ENCODE measurements at places on chromosomes 5 and 9.

DNA sequence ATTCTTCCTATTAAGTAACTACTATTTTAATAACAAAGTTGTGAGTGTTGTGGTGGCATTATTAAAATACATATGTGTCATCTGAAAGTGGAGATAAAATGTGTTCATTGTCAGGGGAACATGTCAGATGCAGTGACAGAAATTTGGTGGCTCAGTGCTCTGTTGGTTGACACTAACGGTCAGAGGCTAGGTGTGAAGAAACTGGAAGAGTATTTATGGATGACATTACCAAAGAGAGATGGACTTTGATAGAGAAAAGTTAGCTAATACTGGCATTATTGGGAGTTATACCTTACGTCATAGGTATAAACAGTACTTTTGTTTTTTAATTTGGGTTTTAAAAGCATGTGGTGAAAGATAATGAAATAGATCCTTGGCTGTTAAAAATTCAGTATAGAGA, 33.7 kb downstream of the PAM start:
- DNase-seq = no peak

DNA sequence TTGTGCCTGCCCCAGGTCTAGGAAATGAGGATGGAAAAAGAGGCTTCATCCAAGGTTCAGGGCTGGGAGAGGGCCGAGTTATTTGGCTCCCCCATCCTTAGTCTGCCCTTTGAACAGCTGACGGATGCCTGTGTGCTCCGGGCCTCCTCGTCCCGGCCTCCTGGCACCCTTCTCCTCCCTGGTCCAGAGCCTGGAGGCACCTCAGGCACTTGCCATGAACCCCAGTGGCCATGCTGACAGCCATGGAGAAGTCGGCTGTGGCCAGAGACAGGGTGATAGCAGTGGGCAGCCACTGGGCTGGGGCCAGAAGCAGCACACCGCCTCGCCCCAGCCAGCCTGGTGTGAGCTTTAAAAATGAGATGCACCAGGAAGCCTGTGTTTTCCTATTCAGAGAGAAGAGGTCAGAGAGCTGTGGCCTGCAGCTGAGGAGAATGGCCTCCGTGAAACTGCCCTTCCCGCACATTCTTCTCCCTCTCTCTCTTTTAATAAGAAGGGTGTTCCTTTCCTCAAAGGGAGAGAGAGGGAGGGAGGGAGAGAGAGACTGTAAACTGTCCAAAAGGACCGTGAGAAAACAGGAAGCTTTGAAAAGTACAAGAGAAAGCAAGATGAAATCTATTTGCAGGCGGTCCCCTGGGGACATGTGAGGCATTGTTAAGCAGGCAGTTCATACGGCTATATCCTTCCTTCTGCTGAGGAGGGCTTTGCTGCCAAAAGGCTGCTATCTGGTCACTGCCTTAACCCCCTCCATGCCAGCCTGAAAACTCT, 55.3 kb downstream of the ZNF366 start:
- peak; percentile 81 for DNase-seq

GRCh38 chr9:121582641-121583040, 68.8 kb upstream of the DAB2IP start:
- DNase-seq = no peak

GRCh38 chr9:83240671-83241070, 177.7 kb upstream of the RASEF start:
- no peak for DNase-seq

GRCh38 chr5:58983526-58984452, 400.9 kb downstream of the RAB3C start:
- peak; percentile 36 for DNase-seq

- DNase-seq = no peak
These were observed 594.7 kb upstream of the CCNG1 start for GRCh38 chr5:162842727-162843126.

- DNase-seq = peak; percentile 69
These were observed 54.7 kb upstream of the SARDH start for GRCh38 chr9:133792721-133793470.

DNA sequence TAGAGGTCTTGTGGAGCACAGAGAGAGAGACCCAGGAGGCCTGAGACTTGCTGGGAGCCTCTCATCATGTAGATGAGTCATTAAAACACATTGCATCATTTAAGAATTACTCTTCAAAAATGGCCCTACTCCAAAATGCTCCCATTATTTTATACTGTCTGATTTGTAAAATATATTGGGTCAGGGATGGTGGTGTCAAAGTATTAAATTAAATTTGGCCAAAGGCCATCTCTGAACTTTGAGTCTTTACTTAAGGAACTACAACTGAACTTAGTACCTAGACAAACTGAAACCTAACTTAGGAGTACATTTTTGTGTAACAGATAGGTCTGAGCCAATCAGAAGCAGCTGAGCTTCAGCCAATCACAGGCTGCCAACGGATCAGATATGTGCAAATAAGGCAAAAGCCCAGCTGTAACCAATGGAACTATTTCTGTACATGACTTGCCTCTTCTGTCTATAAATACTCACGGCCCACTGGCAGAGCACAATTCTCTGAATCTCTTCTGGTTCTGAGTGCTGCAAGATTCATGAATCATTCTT, 657.2 kb downstream of the TLE1 start:
- peak; percentile 94 for DNase-seq

- no peak for DNase-seq
These were observed 101.4 kb upstream of the SMARCA2 start for GRCh38 chr9:1913631-1914330.

- DNase-seq = peak; percentile 16
These were observed 92.1 kb downstream of the CDKN2A start for GRCh38 chr9:21902136-21902535.

DNA sequence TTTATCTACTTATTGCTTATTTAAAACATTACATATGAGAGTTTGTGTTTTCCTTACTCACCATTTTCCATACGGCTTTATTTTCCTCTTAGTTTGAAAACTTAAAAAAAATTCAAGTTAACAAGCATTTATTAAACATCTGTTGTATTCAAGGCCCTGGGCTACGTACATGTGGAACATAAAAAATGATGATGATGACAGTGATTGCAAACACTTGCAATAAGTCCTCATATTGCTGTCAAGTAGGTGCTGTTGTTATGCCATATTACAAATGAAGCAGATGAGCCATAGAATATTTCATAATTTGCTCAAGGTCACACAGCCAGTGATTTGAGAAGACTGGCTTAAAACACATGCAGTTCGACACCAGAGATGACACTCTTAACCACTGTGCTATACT, 180.6 kb downstream of the COMMD10 start:
- no peak for DNase-seq

DNA sequence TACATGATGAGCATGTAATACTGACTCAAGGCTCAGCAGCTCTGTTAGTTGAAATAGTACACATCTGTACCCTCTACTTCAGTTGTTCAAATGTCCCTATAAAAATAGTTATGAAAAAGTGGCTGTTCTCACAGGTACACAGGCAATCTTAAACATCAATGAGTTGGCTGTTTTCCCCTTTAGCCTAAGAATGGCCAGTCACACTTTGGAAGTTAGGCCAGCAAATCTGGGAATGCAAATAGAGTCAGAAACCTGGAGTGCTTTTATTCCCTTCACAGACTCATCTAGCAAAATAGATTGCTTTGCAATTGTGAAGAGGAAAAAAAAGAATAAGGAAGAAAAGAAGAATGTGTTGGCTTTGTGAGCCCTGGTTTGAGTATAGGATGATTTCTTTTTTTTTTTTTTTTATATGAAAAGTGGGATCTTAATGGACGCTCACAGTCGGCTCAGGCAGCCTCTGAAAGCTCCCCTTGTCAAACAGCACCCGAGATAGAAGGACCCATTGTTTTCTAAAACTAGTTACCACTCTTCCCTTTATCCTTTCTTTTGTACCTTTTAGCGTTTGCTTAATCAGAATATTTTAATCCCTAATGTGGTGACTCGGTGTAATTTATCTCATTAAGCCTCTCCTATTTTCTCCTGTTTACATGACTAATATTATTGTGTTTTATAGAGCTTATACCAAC, 27.9 kb upstream of the TLE1 start:
- no peak for DNase-seq

- DNase-seq = peak; percentile 54
These were observed 51.2 kb downstream of the RALGPS1 start for GRCh38 chr9:126965541-126966428.

GRCh38 chr9:95499046-95499676, 17.6 kb downstream of the PTCH1 start:
- DNase-seq = no peak

GRCh38 chr5:132763181-132764036, 13.6 kb downstream of the SEPTIN8 start:
- DNase-seq = no peak

- no peak for DNase-seq
These were observed 42.4 kb downstream of the EXD3 start for GRCh38 chr9:137380606-137381005.

DNA sequence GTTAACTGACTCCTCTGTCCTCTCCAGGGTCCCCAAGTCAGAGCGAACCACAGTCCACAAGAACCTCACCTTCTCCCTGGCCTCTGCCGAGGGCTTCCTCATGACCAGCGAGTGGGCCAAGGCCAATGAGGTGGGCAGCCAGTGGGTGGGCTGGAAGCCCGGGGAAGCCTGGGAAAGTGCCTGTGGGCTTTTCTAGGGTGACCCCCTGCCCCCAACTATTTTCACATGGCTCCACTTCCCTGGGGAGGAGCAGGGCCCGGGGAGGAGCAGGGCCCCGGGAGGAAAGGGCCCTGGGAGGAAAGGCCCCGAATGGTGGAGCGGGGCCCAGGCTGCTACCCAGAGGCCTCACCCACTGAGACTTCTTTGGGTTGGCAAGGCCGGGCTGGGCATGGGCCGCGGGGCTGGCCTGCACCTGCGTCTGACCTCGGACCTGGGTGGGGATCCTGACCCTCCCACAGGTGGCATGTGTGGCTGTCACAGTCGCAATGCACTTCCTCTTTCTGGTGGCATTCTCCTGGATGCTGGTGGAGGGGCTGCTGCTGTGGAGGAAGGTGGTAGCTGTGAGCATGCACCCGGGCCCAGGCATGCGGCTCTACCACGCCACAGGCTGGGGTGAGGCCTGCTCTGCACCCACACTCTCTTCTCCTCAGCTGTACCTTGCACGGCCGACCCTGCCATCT, 17.9 kb downstream of the ADGRD2 start:
- no peak for DNase-seq
